ENCODE measurements at places on chromosomes 2 and 18. TPM values are rescaled to one million over a fixed set of nuclear protein-coding genes. Genes with fewer than 3 reads are reported as not detected.

GRCh38 chr18:35856178-35856577, 116.3 kb upstream of the RMP24 start:
- no peak for DNase-seq

Gene PARD3B
- total RNA-seq = 1.5 TPM

GRCh38 chr2:111173338-111173737, 52.6 kb downstream of the BCL2L11 start:
- no peak for DNase-seq

Gene TWIST2
- 24.1 TPM for total RNA-seq

Gene ACKR3
- total RNA-seq = 1.8 TPM

- peak; percentile 62 for DNase-seq
Observed at GRCh38 chr2:47026748-47027534, 111.3 kb upstream of the MCFD2 start.

GRCh38 chr18:35993013-35993412, 20.5 kb downstream of the RMP24 start:
- DNase-seq = no peak

Gene EML6
- total RNA-seq = 0.63 TPM

DNA sequence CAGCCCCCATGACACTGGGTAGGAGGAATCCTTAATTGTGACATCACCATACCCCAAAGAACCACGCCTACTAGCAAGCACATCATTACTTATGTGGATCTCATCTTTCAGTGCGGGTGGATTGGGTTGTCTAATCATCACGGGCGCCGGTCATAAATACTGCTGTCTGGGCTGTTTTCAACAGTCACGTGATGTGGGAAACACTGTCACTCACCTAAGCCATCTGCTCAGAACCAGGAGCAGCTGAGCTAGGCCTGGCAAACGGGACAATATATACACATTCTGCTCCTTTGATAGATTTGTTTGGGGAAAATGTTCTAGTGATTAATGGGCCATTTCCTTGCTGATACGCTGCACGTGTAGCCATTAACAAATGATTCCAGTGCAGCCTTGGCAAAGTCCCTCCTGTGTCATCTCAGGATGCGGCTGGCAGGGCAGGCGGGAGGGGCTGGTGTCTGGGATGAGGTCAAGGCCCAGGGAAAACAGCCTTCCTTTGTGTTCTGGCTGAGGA, 145.9 kb upstream of the COPS8 start:
- no peak for DNase-seq

Gene DNAH7
- 0.07 TPM for total RNA-seq
